Hepatocyte (in vitro differentiated cells): ENCODE measurements at places on chromosomes 2 and 18.

DNA sequence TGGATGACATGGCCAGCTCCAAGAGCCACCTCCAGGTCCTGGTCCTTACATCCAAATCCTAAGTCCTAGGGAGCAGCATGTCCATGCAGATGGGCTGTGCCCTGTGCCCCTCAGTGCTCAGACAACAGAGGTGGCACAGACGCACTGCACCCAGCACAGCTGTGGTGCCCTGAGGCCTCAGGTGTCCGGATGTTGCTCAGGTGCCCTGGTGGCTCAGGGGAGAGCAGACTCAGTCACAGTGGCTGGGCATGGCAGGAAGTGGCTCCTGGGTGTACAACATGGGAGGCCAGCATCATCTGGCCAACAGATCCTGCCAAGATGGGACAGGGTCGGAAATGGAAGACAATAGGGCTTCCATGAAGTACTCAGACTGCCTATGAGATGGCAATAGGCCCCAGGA lies 50.1 kb downstream of the TIMM21 start:
- no peaks in the 10 kb centered on the region for H3K27me3 ChIP-seq
- no peak overlapping the region for H3K4me3 ChIP-seq
- H3K36me3 ChIP-seq, result no peaks in the 10 kb centered on the region

- H3K27me3 ChIP-seq, result no peaks in the 10 kb centered on the region
- DNase-seq, result no peak
- no peaks in the 10 kb centered on the region for H3K36me3 ChIP-seq
- H3K27ac ChIP-seq, result no peak overlapping the region
- H3K4me3 ChIP-seq, result no peak overlapping the region
Observed at GRCh38 chr2:8248623-8248957, 433.3 kb upstream of the ID2 start.

GRCh38 chr2:214742119-214742518 lies 67.4 kb downstream of the BARD1 start:
- H3K4me1 ChIP-seq, result no peaks in the 10 kb centered on the region
- no peak overlapping the region for H3K27ac ChIP-seq
- no peak for DNase-seq
- H3K4me3 ChIP-seq, result no peak overlapping the region

- no peaks in the 10 kb centered on the region for H3K4me1 ChIP-seq
- H3K36me3 ChIP-seq, result no peaks in the 10 kb centered on the region
- no peaks in the 10 kb centered on the region for H3K27me3 ChIP-seq
Observed at GRCh38 chr2:88903749-88904353, 212.4 kb downstream of the RPIA start.

DNA sequence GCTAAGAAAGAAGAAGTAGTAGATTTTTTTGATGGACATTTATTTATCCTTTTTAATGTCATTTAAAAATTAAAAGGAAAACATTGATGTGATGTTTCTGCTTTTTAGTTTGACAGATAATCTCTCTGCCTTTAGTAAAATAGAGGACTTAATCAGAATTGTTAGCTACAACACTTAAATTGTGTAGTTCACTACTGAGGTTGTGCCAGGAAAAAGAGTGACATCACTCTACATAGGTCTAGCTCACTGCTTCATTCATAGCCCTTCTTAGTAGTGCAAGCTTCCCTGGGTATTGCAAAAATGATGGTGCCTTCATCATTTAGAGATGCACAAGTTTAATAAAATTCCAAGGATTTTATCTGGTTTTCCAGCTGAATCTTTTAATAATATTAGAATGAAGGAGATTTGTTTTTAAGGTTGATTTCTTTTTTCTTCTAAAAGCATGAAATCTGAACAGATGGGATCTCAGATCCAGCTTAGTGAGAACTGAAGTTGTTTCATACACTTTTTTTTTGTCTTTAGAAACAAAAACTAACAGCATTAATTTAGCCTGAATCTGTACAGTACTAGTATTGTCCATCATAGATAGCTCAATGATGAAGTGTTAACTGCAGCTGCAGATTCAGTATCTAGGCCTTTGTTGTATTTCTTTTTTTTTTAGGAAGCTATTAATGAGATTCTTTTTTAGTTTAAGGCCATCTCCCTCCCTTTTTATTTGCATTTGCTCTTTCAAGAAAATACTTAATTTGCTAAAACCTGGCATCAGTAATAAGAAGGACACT lies 20.6 kb upstream of the TMEFF2 start:
- no peaks in the 10 kb centered on the region for H3K36me3 ChIP-seq
- H3K27ac ChIP-seq, result no peak overlapping the region
- no peaks in the 10 kb centered on the region for H3K4me1 ChIP-seq

DNA sequence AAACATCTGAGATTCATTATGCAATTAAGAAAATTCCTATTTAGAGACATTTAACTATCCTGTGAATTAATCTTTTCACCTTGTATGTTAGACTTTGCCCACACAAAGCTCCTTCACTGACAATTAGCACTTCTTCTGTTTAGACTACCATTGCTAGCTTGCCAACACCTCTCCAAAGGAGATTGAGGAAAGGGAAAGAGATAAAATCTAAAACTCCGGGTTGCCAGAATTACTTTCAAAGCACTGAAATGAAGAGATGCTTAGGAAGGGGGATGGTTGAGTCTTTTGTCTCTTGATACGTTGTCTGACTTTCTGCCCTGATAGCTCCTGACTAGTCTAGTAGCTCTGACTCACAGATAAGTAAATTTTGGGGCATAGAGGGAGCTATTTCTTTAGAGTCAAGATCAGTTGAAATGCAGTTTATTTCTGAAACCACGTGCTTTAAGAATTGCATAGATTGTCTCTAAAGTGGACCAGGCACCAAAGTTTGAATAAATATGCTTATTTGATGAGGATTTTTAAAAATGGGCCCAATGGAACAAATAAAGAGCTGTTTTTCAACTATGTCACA lies 74.1 kb upstream of the DSEL start:
- H3K27ac ChIP-seq, result no peak overlapping the region
- no peaks in the 10 kb centered on the region for H3K27me3 ChIP-seq
- no peaks in the 10 kb centered on the region for H3K36me3 ChIP-seq
- peak; percentile 12 for DNase-seq
- H3K4me3 ChIP-seq, result no peak overlapping the region
